ENCODE measurements at places on chromosomes 4 and X.

GRCh38 chrX:133413218-133413925 is 1.9 kb downstream of the GPC4 start:
- DNase-seq, result no peak

- DNase-seq, result no peak
Measured at GRCh38 chr4:147586637-147587036, 30.6 kb upstream of the TMEM184C start.

DNA sequence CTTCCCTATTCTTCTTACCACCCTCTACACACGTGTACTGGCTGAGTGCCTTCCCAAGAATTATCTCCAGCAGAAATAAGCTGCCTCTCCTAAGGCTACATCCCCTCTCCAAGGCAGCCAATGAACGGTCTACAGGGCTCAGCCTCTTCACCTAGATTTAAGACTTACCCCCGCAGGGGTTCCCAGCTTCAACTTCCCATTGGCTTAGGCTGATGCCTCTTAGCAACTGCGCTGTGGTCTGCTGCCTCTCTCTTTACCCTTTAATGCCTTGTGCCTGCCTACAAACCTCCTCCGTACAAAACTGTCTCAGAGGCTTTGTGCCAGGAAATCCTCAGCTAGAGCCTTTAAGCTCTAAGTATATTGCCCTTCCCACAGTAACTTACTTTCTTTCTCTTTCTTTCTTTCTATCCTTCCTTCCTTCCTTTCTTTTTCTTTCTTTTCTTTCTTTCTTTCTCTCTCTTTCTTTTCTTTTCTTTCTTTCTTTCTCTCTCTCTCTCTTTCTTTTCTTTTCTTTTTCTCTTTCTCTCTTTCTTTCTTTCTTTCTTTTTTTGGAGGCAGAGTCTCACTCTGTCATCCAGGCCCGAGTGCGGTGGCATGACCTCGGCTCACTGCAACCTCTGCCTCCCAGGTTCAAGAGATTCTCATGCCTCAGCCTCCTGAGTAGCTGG is 15.1 kb upstream of the PIGA start:
- DNase-seq, result no peak

DNA sequence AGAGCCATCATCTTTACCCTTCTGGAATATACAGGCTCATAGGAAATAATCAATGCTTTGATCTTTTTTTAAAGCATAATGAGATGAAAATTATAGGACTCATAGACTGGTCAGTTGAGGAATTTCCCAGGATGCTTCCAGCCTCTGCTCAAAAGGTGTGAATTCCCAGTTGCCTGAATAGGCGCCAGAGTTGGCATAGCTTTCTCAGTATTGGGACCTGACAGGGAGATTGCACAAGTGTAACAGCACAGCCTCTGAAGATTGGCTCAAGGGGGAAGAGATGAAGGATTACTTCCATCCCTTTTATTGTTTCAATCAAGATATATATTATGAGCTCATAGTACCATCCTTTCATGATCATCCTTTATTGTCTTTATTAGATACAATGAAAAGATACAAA is 17.9 kb downstream of the TET2 start:
- DNase-seq, result no peak

- no peak for DNase-seq
Measured at GRCh38 chr4:35820003-35820402, 424.3 kb downstream of the ARAP2 start.

- no peak for DNase-seq
Measured at GRCh38 chr4:7810783-7811535, 128.7 kb downstream of the AFAP1 start.

GRCh38 chr4:98491899-98492559 is 166.4 kb downstream of the TSPAN5 start:
- DNase-seq, result no peak

DNA sequence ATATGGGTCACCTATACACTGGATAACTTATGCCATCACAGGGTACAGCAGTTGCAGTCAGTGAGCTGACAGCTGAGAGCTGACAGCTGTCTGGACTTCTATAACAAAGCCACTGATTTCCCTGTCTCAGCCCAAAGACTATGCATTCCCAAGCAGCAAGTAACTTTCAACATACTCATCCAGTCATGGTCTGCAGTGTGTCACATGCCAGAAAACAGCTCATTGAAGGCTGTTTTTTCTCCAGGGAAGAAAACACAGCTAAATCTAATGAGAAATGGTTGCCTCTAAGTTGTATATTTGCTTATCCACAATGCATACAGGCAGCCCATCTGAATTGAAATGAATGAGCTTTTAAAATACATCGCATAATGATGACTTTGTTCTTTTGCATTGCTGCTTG is 6.3 kb downstream of the KIAA1210 start:
- DNase-seq, result no peak

GRCh38 chr4:48193096-48193836 is 59.2 kb upstream of the TXK start:
- no peak for DNase-seq

DNA sequence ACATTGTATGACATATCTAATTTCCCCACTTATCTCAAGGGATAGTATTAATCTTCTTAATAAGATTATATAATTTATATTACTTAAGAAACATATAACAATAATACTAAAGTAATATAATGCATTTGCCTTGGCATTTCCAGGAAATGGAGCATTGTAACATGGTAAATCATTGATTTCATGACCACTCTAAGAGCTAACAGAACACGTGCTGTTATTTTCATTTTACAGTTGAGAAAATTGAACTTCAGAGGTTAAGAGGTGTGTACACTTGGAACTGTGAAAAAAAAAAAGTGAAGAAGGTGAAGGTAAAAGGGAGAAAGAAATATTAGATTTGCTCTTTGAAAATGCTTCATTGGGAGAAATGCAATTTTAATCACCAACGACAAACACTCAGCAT is 522.6 kb downstream of the IL15 start:
- no peak for DNase-seq

DNA sequence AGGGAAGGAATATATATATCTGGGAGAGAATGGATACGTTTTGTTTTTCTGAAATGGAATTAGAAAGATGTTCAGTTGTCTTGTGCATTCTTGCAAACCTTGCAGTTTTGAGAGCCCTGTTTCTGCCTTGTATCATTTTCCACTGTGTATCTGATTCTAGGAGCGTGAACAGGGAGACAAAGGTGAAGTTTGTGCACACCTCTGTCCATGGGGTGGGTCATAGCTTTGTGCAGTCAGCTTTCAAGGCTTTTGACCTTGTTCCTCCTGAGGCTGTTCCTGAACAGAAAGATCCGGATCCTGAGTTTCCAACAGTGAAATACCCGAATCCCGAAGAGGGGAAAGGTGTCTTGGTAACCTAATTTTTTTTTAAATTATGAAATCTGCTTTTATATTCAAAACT is 17.7 kb downstream of the PGM2 start:
- no peak for DNase-seq

GRCh38 chr4:76640353-76640910 is 205.4 kb downstream of the SHROOM3 start:
- peak; percentile 20 for DNase-seq

GRCh38 chr4:12576409-12576808 is 907.7 kb downstream of the RAB28 start:
- DNase-seq, result no peak

DNA sequence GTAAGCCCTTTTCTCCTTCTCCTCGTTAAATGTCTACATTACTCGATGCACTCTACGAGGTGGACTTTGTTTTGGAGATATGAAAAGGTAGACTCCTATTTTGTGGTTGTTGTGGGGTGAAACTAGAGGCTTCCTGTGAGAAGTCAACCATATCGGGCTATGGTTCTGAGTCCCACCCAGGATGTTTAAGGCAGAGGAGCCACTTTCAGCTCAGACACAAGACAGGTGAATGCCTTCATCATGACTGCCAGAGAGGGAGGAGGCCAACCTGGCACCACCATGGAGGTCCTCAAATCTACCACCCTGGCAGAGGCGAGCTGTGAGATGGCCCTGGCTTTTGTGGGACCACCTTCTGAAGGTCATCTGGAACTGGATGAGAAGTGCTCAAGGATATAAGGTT is 154.4 kb upstream of the KLF3 start:
- DNase-seq, result no peak

DNA sequence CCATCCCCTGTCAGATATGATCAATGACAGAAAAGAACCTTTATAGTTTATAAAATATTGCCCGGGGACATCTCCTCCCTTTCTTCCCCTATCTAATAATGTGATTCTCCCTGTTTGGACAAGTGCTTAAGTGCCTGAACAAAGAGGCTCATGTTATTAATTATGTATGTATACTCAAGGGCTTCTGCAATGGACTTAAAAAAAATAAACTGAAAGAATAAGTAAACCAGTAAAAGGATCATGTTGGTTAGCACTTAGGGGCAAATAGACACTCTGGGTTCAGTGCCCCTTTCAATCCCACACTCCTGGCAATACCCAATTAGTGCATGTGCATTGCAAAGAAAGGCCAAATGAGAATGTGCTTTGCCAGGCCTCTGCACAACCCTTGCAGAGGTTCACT is 30.7 kb upstream of the RPS6KA6 start:
- no peak for DNase-seq

GRCh38 chr4:183966371-183966770 is 61.3 kb downstream of the STOX2 start:
- DNase-seq, result no peak
